ENCODE measurements at places on chromosomes 3 and 15. TPM values are rescaled to one million over a fixed set of nuclear protein-coding genes. Genes with fewer than 3 reads are reported as not detected.

- no peak for DNase-seq
Observed at GRCh38 chr15:48802867-48803266, 8.0 kb downstream of the CEP152 start.

- no peak for DNase-seq
Observed at GRCh38 chr3:102441832-102442231, 7.0 kb downstream of the ZPLD1 start.

- no peak for DNase-seq
Observed at GRCh38 chr15:68576235-68576892, 2.4 kb upstream of the CORO2B start.

DNA sequence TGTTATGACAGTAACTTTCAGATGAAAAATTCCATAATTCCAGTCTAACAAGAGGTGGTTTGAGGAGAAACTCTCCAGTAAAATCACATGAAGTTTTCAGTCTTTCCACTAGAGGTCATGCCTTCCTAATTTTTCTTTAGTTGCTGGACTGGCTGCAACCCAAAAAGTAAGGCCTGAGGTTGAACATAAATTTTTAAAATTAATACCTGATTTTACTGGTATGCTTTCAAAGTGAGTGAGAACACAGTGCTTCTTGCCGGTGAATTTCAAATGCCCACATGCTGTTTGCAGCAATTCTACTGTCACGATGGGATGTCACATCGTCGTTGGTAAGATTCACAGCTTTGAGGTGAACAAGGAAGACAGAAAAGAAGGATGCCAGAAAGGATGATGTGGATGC lies 89.0 kb upstream of the FGF12 start:
- no peak for DNase-seq

- DNase-seq, result no peak
Observed at GRCh38 chr15:50968353-50968752, 59.9 kb downstream of the AP4E1 start.

DNA sequence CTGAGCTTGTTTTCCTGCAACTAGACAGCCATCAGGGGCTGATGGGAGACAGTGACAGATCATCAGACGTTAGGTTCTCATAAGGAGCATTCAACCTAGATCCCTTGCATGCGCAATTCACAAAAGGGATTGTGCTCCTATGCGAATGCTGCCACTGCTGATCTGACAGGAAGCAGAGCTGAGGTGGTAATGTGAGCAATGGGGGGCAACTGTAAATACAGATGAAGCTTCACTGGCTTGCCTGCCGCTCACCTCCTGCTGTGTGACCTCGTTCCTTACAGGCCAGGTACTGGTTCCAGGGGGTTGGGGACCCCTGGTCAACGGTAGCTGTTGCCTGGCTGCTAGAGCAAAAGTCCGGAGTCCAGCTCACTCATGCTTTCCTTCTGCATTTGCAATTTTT lies 26.4 kb upstream of the KCNAB1 start:
- DNase-seq, result no peak

DNA sequence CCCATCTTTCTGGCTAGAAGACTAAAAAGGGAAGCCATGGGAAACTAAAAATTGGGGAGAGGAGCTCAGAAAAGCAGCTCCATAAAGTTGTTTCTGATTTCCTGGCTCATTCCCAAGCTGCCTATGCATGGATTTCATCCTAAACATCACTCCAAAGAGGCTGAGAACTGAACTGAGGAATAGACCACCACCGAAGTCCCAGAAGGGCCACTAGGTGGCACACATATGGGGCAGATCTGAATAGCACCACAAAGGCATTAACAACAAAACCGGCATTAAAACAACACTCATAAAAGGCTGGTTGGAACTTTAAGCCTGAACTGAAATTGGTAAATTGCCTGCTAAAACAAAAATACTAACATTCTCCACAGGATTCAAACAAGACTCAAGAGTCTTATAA lies 106.3 kb downstream of the PLD1 start:
- peak; percentile 22 for DNase-seq

DNA sequence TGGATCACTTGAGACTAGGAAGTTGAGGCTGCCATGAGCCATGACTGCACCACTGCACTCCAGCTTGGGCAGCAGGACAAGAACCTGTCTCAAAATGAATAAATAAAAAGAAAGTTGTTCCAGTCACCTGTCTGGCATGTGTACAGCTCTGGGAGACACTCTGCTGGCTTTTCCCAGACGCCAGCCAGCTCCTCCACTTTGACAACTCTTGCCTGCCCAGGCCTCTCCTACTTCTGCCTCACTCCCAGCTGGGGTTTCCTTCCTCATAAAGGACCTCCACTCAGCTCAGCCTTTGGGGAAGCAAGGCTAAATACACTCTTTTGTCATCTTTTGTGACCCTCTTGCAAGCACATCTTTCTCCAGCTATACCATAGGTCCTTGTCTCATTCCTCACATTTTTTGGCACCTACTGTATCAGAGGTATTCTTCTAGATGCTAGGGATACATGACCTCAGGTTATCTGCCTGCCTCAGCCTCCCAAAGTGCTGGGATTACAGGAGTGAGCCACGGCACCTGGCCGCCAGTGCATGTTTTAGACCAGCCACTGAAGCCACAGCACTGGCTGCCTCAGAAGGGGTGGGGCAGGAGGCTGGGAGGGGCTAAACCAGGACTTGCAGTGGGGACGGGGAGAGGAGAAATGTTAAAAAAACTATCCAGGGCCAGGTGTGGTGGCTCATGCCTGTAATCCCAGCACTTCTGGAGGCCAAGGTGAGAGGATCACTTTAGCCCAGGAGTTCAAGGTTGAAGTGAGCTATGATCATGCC lies 10.0 kb upstream of the ELP6 start:
- DNase-seq, result no peak

Gene DNAH12
- 0.11 TPM for total RNA-seq

Gene SMCO1
- total RNA-seq, result not detected

Gene C3orf33
- 0.88 TPM for total RNA-seq

Gene SLC6A1
- not detected for total RNA-seq

All from natural killer cell (primary cell).